ENCODE measurements at places on chromosomes 6 and 20.

DNA sequence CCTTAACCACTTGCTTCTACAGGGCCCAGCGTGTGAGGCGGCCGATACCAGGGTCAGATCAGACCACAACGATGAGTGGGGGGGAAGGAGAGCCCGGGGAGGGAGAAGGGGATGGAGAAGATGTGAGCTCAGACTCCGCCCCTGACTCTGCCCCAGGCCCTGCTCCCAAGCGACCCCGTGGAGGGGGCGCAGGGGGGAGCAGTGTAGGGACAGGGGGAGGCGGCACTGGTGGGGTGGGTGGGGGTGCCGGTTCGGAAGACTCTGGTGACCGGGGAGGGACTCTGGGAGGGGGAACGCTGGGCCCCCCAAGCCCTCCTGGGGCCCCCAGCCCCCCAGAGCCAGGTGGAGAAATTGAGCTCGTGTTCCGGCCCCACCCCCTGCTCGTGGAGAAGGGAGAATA lies 2.8 kb downstream of the RING1 start:
- DNase-seq, result no peak

GRCh38 chr20:53040693-53041589 lies 68.8 kb downstream of the TSHZ2 start:
- no peak for DNase-seq

DNA sequence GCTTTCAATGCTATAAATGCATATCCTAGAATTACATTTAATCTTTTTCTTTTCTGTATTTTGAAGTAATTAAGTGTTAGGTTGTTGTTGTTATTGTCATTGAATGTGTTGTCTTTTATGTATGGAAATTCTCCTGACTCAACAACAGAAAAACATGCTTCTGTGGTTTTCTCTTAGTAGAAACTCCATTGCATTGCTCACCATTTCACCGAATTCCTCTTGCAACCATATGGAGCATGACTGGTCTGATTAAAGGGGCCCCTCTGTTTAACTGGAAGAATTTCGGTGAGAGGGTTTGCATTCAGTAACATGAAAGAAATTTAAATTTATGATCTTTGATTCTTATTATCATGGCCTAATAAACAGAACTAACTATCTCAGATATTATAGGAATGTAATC lies 454.3 kb upstream of the JARID2 start:
- DNase-seq, result no peak

DNA sequence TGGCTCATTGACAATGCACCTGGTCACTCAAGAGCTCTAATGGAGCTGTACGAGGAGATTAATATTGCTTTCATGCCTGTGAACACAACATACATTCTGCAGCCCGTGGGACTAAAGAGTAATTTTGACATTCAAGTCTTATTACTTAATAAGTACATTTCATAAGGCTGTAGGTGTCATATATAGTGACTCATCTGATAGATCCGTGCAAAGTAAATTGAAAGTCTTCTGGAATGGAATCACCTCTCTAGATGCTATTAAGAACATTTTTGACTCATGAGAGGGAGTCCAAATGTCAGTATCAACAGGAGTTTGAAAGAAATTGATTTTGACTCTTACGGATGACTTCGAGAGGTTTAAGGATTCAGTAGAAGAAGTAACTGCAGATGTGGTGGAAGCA lies 267.9 kb downstream of the CLVS2 start:
- no peak for DNase-seq

- no peak for DNase-seq
Measured at GRCh38 chr6:160507420-160507819, 156.7 kb downstream of the LPA start.

- DNase-seq, result no peak
Measured at GRCh38 chr20:60481743-60482133, 523.5 kb downstream of the CDH26 start.

DNA sequence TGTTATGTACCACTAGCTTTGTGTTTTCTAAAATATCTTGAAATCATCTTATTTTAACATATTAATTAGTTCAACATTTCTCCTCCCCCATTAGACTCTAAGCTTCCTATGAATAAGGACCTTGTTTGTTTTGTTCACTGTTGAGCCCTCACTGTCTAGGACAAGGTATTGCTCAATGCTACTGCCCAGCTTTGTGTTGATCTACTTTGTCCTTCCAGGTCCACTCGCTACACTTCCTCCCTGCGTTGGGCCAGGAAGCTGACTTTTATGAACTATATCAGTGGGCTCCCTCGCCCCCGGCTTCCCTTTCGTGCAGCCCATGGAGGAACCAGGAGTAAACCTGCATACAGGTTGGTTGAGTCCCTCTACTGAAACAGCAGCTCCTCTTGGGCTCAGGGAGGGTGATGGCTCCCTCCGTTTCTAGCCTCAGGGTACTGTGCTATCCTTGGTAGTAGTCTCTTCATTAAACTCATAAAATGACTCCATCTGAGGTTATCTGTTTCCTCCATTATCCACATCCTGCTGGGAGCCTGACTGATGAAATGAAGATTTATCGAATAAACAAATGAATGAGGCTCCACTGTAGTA lies 272.5 kb downstream of the CLIC5 start:
- DNase-seq, result no peak

- no peak for DNase-seq
Measured at GRCh38 chr20:50921803-50922501, 9.3 kb downstream of the ADNP start.

- DNase-seq, result no peak
Measured at GRCh38 chr20:63590218-63591146, 16.4 kb upstream of the HELZ2 start.

GRCh38 chr6:156109713-156110112 lies 654.1 kb upstream of the NOX3 start:
- no peak for DNase-seq

DNA sequence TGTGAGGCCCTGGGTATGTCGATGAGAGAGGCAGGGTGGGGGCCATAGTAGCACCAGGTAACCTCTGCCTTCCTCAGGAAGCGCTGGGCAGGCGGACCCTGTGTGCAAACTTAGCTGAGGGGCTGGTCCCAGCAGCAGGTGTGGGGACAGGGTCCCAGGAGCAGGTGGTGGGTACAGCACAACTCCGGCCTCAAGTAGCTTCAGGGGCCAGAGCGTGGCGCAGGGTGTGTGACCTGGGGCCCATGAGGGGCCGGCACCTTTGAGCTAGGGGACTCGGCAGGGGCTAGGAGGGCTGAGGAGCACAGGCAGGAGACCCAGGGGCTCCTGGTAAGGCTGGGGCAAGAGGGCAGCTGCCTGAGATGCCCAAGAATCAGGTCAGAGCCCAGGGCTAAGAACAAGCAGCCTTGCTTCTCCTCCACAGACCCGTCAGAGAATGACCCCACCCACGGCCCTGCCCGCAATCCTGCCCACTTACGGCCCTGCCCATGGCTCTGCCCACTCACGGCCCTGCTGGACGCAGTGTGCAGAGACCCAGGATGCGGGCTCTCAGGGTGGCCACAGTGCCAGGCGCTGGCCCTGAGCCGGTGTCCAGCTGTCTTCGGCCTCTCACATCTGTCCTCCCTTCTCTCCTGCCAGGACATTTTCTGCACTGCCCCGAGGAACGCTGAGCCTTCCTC lies 30.9 kb downstream of the CHRNA4 start:
- DNase-seq, result no peak

- DNase-seq, result peak; percentile 22
Measured at GRCh38 chr6:75283907-75284631, 523 bp downstream of the TMEM30A start.

DNA sequence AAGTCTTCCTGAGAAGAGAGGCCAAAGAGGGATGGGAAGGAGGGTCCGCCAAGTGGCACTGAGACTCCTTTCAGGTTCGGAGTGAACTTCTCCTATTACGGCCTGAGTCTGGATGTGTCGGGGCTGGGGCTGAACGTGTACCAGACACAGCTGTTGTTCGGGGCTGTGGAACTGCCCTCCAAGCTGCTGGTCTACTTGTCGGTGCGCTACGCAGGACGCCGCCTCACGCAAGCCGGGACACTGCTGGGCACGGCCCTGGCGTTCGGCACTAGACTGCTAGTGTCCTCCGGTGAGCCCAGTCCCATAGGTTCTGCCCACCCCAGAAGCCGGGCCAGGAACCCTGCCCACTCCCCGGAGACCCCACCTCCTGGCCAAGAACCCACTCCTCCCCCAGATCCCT lies 4.1 kb downstream of the SLC22A7 start:
- DNase-seq, result no peak
